ENCODE measurements at places on chromosomes 6 and 20.

DNA sequence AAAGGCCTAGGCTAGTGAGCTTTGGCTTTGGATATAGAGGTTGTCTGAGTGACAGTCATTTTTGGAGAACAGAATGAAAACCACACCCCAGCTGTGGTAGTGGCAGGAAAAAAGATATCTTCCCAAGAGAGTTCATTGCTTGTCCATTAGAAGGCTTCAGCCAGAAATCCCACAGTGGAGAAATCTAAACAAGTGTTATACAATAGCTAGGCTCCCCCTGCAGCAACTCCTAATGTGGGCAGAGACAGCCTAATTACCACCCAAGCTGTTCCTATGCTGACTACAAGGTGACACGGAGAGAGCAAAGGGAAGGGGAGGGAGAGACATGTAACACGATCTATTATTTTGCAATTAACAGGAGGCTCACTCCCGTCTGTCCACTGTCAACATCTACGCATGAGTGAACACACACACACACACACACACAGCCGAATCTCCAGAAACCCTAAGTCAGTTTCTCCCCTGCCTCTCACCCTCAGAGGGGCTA, 147.5 kb upstream of the TCF21 start:
- DNase-seq, result no peak

- no peak for DNase-seq
These were observed 53.9 kb downstream of the IGF2R start for GRCh38 chr6:160022793-160023192.

GRCh38 chr6:87396595-87397392, 11.0 kb upstream of the CFAP206 start:
- DNase-seq, result no peak

GRCh38 chr6:41451515-41452163, 94.5 kb upstream of the FOXP4 start:
- no peak for DNase-seq

DNA sequence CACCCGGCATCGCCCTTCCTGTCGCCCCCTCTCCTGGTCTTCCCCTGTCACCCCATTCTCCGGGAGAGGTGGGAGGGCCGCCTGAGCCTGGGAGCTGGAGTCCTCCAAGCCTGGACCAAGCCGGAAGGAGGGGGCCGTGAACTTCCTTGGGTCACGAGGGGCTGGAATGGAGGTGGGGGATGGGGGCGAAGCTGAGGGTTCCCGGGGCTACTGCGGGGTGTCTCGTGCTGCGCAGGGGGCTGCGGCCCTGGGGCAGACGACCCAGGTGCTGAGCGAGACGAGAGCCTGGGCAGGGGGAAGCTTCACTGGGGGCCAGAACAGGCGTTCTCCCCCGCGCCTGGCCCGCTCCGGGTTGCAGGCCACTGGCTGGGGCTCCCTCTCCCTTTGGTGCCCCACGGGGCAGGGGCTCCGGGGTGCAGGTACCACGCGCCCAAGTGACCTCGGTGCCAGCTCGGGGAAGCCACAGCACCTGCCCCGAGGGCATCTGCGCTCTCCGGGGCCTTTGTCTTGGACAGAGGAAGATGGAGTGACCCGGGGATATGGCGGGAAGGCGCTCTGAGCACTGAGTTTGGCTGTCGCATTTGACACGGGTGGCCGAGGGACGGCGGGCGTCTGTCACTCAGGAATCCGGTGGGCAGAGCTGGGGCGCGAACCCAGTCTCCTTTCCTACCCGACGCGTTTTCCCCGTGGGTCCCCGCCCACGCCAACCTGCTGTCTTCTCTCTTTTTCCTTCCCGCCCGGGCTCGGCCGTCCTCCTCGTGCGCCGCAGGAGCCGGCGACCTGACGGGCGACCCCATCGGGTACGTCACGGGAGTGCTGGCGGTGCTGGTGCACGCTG, 1.2 kb downstream of the SLC35D3 start:
- DNase-seq, result no peak

DNA sequence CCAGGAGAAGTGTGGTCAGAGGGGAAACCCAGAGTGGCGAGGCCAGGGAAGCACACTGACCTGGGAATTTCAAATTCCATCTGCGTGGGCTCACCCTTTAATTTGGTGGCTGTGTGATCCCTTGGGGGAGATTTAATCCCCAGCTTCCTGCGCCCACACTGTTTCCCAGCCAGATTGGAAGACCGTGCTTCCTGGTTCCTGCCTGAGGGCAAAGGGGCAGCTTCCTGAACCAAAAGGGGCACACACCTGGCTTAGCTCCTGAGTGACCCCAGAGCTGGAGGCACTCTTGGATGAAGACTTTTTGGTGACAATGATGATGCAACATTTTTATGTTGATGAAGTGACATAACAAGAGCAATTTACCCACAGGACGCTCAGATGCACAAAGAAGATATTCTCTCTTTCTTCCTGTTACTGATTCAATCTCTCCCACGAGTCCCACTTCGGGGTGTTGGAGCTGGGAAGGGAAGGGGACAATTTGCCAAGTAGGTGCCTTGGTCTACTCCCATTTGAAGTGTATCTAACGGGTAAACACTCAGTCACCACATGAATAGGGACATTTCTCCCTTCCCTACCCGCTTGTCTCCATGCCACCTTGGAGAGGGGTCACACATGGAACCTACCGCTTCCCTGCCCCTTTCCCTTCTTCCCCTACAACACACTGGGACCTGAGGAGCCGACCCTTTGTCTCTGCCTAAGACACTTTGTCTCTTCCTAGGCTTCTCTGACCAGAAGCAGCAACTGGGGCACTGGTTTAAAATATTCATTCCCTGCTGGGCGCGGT, 28.6 kb upstream of the CDKN1A start:
- DNase-seq, result no peak

- no peak for DNase-seq
These were observed 192.4 kb downstream of the SLC24A3 start for GRCh38 chr20:19404826-19405225.

DNA sequence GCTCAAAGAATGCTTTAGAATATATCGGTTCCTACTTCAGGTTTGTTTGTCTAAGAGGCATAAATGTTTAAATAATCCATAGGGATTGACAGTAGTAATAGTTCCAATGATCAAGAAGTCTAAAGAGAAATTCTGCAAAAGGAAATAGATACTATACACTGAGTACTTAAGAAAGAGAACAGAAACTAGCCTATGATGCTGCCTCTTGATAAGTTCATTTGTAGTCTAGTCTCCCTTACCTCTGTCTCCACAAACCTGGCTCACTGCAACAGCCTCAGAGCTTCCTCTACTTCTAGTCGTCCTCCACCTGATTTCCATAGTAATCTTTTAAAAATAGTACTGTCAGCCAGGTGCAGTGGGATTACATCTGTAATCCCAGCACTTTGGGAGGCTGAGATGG, 511.8 kb downstream of the LMBRD1 start:
- no peak for DNase-seq

DNA sequence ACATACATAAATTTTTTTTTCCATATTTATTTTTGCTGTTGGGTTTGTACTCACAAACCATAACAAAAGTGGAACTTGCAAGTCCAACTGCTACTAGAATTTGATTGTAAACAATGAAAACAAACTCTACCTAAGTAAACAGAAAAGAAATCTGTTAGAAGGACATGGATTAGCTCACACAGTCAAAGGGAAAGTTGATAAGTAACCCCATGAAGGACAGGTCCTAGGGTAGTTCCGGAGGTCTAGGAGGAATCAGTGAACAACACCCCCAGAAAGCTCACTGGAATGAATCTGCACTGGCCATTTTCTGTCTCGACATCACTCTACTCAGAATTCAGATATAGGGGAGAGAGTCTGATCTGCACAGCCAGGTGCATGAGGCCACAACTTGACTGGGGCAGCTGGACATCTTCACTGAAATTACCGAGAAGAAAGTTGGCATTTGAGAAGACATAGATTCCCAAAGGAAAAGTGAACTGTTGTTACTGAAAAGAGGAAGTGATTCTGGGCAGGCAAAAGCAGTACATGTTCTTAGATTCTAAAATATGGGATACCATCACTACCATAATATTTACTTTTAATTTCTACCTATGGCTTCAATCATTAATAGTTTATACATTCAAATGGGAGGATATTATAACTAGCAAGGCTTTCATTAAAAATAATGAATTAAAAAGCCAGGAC, 76.4 kb downstream of the HMGN3 start:
- DNase-seq, result no peak

- no peak for DNase-seq
These were observed 30.6 kb downstream of the PTCHD4 start for GRCh38 chr6:48080227-48081009.

- no peak for DNase-seq
These were observed 1.4 kb upstream of the RRBP1 start for GRCh38 chr20:17683218-17684076.

- DNase-seq, result no peak
These were observed 36.5 kb downstream of the ZNF217 start for GRCh38 chr20:53557130-53557529.

GRCh38 chr6:122838060-122838780, 49.2 kb downstream of the SMPDL3A start:
- DNase-seq, result no peak

DNA sequence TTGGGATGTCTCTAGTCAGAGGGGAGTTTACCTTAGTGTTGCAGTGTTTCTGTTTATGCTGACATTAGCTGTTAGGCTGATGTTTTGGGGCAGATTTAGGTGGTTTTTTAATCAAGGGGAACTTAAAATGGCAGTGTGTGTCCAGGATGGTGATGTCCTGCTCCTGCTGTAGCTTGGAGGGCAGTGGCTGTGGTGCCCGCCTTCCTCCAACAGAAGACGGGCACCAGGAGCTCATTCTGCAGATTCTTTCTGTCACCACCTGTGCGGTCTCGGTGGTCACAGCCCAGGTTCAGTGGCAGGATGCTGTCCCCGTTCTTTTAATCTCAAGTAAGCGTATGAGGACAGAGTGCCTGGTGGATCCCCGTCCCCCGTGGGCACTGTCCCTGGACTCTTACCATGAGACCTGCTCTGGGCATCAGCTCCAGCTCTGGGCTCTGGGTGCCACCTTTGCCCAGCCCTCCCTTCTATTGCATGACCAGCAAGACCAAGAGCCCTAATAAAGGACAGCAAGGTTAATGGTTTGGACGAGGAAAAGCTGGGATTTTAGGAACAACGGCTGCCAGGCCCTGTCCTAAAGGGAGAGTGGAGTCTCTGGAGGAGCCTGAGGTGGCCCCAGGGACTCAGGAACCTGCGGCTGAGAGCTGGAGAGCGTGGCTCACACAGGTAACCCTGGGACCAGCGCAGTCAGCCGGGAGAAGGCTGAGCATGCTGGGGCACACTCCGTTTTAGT, 217.3 kb downstream of the ERMARD start:
- DNase-seq, result no peak

DNA sequence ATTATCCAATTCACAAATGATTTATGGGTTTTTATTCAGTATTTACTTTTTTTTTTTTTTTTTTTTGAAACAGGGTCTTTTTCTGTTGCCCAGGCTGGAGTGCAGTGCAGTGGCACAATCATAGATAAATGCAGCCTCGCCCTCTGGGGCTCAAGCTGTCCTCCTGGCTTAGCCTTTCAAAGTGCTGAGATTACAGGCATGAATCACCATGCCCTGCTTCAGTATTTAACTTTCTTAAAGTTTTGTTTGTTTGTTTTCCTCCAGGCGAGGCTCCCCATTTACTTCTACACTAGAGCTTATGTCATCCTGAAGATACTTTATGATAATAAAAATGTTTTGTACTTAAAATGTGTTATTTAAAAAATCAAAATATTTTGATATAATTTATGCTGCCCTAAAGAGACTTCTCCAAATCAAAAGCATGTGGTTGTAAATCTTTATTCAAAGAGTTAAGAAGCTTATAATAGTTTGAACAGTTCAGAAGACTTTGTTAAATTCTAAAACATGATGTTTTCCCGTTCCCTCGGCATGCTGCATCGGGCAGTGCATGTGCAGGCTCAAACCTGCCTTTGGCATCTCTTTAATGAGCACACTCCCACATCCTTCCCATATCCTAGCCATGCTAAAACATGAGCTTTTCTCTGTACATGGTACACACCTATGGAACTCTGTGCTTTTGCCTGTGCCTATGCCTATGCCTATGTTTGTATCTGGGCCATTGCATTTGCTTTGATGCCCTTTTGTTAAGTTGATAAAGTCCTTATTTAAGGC, 11.0 kb downstream of the SMPDL3A start:
- no peak for DNase-seq

GRCh38 chr6:105874835-105875626, 211.1 kb upstream of the PRDM1 start:
- no peak for DNase-seq

DNA sequence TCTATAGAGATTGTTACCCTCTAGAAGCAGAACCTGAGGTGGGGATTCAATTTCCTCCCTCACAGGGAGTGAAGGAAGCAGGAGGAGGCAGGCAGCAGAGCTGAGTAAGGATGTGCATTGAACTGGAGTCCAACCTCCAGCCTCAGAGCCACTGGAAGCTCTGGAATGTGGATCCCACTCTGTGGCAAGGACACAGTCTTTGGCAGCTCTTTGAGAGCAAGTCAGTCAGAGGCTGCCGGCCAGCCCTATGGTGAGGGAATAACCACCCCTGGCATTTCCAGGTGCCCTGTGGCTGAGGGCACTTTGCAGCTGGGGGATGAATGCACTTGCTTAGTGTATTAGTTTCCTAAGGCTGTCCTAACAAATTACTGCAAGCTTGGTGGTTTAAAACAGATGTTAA, 37.2 kb downstream of the EBF4 start:
- DNase-seq, result no peak

GRCh38 chr20:10137533-10137932, 81.1 kb upstream of the SNAP25 start:
- DNase-seq, result no peak

GRCh38 chr20:41359541-41360011, 7.0 kb downstream of the EMILIN3 start:
- DNase-seq, result no peak

- no peak for DNase-seq
These were observed 106.5 kb downstream of the ARID1B start for GRCh38 chr6:156883497-156884252.

DNA sequence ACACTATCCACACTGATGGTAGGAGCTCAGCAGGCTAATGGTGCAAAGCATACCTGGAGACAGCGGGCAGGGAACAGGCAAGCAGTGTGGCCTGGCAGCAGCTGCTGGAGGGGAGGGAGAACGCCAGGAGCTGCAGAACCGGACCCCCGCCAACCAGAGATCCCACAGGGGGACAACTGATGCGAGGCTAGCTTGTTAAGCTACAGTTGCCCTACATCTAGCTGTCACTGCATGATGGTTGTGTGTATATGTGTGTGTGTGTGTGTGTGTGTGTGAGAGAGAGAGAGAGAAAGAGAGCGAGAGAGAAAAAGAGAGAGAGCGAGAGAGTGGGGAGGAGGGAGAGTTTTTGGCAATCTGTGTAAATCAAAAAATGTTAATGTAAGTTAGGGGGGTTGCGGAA, 69.7 kb upstream of the NHSL1 start:
- no peak for DNase-seq
